ENCODE measurements at places on chromosomes 2 and 18.

- no peak for DNase-seq
Measured at GRCh38 chr2:148527488-148528340, 116.8 kb upstream of the EPC2 start.

GRCh38 chr18:9918016-9918680 lies 4.3 kb downstream of the VAPA start:
- no peak for DNase-seq

- DNase-seq: no peak
Measured at GRCh38 chr2:33136056-33136455, 189.3 kb downstream of the LTBP1 start.

- no peak for DNase-seq
Measured at GRCh38 chr2:196333397-196333796, 162.0 kb upstream of the STK17B start.

DNA sequence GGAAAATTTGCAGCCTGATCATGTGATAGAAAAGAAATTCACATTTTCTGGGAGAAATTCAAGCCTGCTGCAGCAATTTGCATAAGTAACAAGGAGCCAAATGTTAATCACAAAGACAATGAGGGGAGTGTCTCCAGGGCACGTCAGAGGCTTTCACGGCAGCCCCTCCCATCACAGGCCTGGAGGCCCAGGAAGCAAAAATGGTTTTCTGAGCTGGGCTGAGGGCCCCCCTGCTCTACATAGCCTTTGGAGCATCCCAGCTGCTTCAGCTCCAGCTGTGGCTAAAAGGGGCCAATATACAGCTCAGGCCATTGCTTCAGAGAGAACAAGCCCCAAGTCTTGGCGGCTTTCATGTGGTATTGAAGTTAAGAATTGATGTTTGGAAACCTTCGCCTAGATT lies 445.3 kb upstream of the ZEB2 start:
- DNase-seq: no peak

DNA sequence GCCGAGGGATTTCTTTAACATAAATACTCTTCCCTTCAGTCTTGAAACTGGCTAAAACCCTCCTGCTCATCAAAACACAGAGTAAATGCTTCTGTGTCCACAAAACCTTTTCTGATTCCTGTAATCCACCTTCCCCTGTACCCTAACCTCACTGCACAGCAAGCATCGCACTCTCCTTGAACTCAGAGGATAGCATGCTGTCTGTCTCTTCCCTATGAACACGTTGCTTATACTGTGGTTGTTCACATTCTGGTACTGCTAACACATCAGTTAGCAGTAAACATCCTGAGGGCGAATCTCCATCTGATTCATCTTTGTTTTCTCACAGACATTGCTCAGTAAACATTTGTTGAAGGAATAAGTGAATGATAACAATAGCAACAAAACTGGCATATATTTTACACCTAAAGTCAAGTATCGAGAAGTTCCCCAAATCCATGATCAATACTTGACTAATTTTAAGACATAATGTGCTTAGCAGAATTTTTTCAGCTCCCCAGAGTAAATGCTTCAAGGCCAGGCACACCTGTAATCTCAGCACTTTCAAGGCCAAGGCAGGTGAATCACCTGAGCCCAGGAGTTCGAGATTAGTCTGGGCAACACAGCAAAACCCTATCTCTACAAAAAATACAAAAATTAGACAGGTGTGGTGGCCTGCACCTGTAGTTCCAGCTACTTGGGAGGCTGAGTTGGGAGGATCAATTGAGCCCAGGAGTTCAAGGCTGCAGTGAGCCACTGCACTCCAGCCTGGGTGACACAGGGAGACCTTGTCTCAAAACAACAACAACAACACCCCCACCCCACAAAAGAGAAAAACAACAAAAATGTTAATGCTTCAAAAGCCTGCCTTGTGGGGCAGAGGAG lies 45.6 kb upstream of the LPIN2 start:
- no peak for DNase-seq

DNA sequence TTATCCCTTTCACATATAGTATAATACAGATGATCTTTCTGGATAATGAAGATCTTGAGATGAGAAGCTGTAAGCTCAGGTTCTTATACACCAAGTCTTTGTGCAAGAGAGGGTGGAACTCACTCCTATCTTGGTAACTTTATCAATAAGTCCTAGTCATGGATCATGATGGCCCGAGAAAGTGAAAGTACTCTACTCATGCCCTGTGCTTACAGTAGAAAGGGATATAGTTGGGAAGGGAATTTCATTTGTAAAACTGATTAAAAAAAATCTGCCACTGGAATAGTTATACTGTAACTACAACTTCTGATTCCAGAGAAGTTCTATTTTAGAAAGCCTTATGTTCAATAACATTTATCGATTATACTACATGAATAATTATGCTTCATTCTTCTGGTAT lies 51.8 kb downstream of the MYO3B start:
- no peak for DNase-seq

- no peak for DNase-seq
Measured at GRCh38 chr2:161165811-161166210, 5.6 kb downstream of the TANK start.

GRCh38 chr2:240149943-240150784 lies 9.7 kb upstream of the OTOS start:
- no peak for DNase-seq

- no peak for DNase-seq
Measured at GRCh38 chr2:231810905-231811304, 24.7 kb downstream of the COPS7B start.

DNA sequence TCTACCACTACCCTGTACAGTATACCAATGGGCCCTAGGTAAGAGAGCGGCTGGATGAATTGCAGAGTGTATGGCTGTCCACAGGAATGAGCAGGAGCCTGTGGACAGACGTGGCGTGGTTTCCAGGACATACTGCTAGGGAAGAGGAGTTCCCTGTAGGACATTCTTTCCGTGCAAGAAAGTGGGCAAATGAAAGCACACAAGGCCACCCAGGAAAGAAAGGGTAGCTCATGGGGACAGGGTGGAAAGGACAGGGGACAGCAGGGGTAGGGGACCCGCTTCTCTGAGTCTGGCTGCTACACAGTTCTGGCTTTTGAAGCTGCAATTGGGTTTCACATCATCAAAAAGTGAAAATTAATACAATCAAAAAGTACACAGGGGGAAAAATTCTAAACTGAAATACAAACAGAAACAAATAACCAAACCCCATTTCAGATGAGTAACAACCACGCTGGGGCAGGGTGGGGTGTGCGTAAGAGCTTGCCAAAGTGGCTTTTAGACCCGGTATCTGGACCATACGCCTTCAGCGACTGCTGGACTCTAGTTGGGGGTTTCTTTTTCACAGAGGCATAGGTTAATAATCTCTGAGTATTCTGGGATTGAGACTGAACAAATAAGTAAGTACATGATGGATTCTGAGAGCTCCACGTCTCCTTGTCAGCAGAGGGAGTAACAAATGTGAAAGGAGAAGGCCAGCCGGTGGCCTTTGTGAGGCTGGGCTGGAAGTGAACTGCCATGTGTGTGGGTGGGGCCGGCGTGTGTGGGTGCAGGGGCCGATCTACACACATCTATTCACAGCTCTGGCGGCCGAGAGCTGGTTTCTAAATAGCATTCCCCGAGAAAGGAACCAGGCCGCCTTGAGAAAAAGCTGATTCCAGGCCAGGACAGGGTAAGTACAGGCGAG lies 84.0 kb downstream of the HDAC4 start:
- no peak for DNase-seq

DNA sequence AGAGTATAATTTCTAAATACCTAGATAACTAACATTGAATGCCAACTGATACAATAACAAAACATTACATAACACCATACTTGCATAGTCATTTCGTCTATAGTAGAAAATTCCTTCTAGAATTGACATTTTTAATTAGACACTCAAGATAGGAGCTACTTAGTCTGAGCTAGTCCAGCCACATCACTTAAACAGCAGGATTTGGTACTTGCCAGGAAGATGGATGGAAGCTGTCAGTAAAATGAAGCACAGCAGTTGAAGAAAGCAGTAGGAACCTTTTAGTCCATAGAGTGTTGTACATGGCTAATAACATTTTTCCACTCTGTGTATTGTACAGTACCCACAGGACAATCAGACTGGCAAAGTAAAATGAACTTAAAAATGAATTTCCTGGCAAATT lies 372.0 kb downstream of the GALNT13 start:
- no peak for DNase-seq

DNA sequence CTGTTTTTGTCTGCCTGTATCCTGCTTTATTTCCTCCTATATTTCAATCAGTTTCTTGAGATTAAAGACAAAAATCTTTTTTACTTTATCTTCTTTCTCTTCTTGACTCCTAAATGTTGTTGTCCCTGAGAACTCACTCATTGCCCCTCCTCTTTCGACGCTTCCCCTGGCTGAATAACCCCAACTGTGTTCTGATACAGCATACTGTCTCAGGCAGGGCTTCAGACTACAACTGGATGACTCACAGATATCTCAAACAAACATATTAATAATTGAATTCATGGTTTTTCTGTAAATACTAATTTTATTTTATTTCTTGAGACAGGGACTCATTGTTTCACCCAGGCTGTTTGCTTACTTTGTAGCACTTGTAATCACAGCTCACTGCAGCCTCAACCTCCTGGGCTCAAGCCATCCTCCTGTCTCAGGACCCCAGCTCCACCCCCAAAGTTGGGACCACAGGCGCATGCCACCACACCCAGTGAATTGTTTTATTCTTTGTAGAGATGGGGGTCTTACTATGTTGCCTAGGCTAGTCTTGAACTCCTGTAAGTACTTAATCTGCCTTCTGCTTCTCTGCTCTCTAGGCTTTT lies 9.4 kb downstream of the ITGAV start:
- DNase-seq: no peak

- DNase-seq: no peak
Measured at GRCh38 chr2:162676515-162676914, 162.1 kb downstream of the KCNH7 start.

GRCh38 chr2:182816866-182817265 lies 49.6 kb downstream of the FRZB start:
- no peak for DNase-seq

- no peak for DNase-seq
Measured at GRCh38 chr2:73870084-73870483, 22.7 kb upstream of the ACTG2 start.

DNA sequence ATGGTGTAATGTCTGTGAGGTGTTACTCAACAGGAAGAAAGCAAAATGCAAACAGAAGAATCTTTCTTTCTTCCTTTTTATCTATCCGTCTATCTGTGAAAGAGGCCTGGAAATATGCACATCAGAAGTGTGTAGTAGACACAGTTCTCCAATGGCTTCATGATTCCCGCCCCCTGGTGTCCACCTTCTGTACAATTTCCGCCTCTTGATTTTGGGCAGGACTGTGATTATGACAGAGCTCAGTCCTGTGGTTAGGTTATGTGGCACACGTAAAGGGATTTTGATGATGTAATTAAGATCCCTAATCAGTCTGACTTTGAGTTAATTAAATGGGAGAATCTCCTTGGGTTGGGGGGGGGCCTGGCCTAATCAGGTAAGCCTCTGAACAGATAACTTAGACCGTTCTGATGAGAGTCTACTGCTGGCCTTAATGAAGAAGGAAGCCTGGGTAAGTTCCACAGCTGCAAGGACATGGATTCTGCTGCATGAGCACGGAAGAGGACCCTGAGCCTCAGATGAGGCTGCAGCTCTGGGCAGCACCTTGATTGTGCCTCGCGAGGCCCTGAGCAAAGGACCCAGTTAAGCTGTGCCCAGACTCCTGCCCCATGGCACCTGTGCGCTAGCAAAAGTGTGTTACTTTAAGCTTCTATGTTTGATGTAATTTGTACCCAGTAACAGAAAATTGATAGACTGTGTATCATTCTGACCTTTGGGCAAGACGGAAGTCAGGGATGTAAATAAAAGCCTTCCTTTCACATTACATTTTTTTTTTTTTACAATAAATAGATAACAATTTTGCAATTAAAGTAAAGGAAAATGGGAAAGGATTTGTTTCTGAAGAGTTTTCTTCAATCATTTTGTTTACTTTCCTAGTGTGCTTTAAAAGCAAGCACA lies 11.3 kb upstream of the KCNF1 start:
- no peak for DNase-seq

- no peak for DNase-seq
Measured at GRCh38 chr2:234451852-234452625, 44.8 kb downstream of the ARL4C start.

- no peak for DNase-seq
Measured at GRCh38 chr18:56028514-56028913, 440.5 kb upstream of the TCF4 start.

DNA sequence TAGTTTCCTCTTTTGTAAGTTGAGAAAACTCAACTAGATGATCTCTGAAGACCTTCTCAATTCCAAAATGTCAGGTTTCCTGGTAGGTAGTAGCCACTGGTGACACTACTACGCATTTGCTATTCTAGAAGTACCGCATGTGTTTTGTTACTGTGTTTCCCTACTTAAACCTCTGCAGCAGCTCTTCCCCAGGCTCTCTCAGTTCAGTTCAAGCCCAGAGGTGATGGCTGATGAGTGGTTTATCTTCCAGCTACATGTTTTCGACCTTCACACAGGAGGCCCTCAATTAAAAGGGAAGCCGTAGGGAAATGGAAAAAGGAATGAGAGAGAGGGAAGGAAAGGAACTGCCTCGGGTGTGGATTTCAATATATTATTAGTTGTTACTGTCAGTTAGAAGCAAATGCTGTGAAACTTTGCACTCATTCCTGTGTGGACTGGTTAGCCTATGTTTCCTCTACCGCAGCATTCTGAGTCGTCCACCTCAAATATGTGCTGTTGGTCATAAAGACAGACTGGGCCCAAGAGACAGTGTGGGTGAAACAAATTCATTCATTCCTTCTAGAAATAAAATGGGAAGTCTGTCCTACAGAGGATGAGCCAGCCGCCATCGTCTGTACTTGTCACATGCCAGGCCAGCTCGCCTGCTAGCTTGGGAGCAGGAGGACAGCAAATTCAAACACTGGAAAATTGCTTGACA lies 455.2 kb upstream of the RAB12 start:
- no peak for DNase-seq

GRCh38 chr18:32803568-32803967 lies 30.7 kb upstream of the KLHL14 start:
- DNase-seq: no peak

GRCh38 chr2:17133052-17133671 lies 385.1 kb downstream of the RAD51AP2 start:
- no peak for DNase-seq

DNA sequence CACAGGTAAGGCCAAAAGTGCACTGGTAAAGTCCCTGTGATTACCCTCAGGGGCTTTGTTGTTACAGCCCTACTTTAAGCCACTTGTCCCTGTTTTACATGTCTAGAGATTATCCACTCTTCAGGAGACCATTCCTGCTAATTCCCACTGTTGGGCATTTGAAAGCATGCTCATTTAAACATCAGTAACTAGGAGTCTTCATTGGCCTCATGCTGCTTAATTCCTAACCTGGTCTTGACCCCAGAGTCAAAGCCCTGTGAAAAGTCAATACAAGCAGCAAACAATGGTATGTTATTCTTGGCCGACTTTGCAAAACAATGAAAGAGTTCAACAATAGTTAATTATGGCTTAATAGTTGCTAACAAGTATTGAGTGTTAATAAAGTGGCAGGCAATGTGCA lies 23.2 kb downstream of the AFF3 start:
- no peak for DNase-seq

- DNase-seq: no peak
Measured at GRCh38 chr18:31508781-31509180, 10.8 kb downstream of the DSG2 start.

GRCh38 chr2:175205523-175205922 lies 24.0 kb upstream of the ATP5MC3 start:
- no peak for DNase-seq
